Lower leg skin (tissue), 4 donors: ENCODE measurements at places on chromosomes 5 and 9. TPM values are rescaled to one million over a fixed set of nuclear protein-coding genes. Genes with fewer than 3 reads are reported as not detected.

DNA sequence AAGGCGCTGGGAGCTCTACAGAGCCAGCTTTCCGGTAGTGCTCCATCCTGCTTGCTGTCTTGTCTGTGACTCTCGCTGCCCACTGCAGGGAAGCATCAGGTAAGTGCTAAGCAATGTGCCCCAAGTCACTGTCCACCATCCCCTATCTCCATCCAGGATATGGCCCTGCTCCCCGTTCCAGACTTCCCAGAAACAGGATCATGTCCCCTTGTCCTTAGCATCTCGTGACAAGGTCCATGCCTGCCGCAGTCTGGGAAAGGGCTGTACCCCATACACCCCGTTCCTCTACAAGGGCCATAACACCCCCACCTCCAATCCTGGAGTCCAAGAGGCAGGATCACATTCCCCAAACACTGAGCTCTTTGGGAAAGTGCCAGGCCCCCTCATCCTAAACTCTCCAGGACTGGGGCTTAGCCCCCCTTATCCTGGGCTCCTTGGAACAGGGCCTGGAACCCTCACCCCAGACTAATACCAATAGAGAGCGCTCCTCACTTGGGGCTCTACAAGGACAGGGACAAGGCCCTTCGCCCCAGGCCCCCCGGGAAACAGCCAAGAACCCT, 566 bp downstream of the RPP25L start:
- DNase-seq: no peak

DNA sequence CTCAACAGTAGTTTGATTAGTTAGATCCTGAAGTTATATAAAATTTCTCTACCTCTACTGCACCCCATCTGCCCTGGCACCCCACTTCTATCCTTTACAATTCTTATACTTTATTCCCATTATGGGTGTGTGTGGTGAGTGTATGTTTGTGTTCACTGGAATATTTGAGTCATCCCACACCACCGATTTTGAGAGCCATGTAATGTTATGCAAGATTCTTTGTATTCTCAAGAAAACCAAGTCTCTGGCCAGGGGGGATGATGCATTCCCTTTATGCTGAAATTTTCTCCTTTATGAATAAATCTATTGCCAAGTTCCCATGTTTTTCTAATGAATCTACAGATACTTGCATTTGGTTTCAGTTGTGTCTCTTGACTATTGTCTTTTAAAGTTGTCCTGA, 266.8 kb downstream of the ARHGEF28 start:
- no peak for DNase-seq

GRCh38 chr5:127875235-127876021, 172.2 kb downstream of the CCDC192 start:
- DNase-seq: no peak

DNA sequence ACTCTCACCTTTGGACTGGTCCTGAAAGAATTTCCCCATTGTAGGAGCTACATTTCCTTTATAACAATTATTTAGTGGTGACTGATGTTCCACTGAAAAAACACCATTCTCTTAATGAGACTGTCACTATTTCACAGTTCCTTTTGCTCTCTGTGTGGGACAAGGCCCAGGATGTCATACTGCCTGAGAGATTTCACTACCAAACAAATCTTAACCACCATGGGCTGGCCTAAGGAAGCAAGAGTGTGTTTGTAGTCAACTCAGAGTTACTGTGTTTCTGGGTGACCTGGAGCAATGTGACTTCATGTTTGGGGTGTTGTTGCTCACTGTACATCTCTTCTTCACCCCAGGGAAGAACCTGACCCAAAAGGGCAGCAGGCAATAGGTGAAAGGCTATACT, 50.1 kb upstream of the ZNF608 start:
- DNase-seq: no peak

DNA sequence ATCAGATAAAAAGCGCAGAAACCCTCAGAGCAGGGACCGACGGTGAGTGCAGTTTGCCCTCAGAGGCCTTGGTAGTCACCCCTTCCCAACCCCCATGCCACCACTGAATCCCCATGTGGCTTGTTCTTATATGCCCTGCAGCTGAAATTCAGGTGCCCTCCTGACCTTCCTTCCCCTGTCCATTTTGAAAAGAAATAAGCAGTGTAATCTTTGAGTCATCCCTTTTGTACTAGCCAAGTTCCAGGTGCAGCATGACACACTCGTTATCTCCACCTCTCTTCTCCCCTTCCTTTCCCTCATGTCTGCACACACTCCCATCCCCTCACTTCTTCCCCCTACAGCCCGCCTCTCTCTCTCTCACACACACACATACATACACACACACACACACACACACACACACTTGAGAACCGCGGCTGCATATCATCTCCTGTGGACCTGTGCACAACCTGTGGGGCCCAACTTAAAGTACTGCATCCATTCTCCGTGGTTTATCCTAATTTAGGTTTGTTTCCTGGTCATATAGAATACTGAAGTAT, 53.1 kb downstream of the SYK start:
- no peak for DNase-seq

DNA sequence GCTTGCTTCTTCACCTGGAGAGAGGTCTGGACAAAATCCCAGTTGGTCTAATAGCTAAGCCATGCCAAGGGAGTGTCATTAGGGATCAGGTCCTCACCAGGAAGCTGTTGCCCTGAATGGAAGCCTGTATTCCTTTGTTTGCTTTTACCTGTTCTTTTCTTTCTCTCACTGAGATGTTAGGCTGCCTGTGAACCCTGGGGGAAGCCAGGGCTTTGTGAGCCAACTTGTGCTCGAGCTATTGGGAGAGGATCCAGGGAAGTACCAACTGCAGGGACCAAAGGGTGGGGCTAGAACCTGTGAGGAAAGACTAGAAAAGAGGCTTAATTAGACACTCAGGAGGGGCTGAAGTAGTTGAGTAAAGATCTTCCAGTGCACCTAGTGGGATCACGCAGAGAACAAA, 451.2 kb upstream of the TLE4 start:
- no peak for DNase-seq

GRCh38 chr5:2532809-2533208, 218.7 kb downstream of the IRX2 start:
- no peak for DNase-seq

GRCh38 chr5:84869675-84870074, 485.0 kb upstream of the EDIL3 start:
- DNase-seq: no peak

DNA sequence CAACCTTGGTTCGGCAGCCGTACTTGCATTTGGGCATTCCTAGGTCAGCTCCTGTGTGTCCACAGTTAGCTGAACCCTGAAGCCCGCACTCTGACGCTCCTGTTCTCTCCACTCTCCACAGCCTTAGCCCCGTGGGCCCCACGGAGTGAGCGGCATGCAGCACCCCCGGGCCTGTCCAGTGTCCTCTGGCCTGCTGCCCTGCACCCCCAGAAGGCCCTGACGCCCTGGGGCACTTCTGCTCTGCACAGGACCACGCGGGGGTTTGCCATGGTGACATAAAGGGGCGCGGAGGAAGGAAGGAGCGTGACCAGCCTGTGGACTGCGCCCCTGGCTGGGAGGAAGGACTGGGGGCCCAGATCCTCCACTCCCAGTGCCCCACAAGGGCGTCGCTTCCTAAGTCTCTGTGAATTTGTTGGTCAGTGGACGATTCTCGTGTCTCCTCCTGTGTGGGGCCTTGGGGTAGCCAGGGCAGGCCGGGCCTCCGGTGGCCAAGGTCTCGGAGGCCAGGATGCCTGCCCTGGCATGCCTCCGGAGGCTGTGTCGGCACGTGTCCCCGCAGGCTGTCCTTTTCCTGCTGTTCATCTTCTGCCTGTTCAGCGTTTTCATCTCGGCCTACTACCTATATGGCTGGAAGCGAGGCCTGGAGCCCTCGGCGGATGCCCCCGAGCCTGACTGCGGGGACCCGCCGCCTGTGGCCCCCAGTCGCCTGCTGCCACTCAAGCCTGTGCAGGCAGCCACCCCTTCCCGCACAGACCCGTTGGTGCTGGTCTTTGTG, 13.0 kb downstream of the NDST1 start:
- DNase-seq: no peak

GRCh38 chr9:72444435-72444834, 77.0 kb upstream of the TMC1 start:
- no peak for DNase-seq

GRCh38 chr5:2009986-2010914, 127.5 kb upstream of the IRX4 start:
- peak; percentile 70 for DNase-seq

DNA sequence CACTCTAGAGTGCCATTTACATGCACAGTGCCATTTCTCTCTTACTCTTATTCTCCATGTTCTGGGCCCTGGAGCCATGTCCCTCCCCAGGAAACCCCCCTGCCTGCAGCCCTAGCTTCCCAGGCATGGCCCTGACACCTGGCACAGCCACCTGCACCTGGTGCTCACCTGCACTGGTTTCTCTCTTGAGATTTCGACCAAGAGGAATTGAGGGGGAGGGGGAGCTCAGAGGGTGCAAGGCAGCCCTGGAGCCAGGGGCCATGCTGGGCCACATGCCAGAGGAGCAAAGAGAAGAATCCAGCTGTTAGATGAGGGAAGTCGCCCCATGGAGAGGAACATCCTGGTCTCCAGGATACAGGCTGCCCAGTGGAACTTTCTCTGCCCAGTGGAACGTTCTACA, 65.0 kb upstream of the RAPGEF1 start:
- DNase-seq: no peak

- no peak for DNase-seq
These were observed 70.9 kb downstream of the HSPA4 start for GRCh38 chr5:133122711-133123110.

DEPDC1B gene
- 0.49 TPM for total RNA-seq

SLC34A3 gene
- not detected for total RNA-seq

SAXO1 gene
- total RNA-seq: not detected

PDLIM4 gene
- total RNA-seq: 52.5 TPM

PTGR1 gene
- 50.1 TPM for total RNA-seq

MYMK gene
- total RNA-seq: not detected

PLK2 gene
- 229 TPM for total RNA-seq
